Activated naive CD4-positive, alpha-beta T cell treated with anti-CD3 and anti-CD28 coated beads for 36 hours (primary cell): ENCODE measurements at places on chromosomes 4 and X.
A peak's percentile ranks its signal among the peaks of the same experiment; 100 is the strongest.

GRCh38 chrX:49172280-49172780 is 632 bp downstream of the PLP2 start:
- H3K27ac ChIP-seq = peak overlapping the region; percentile 91
- peaks cover 27% of the 10 kb centered on the region for H3K4me1 ChIP-seq
- no peaks in the 10 kb centered on the region for H3K27me3 ChIP-seq
- H3K36me3 ChIP-seq = peaks cover 26% of the 10 kb centered on the region
- peak; percentile 86 for DNase-seq
- peak overlapping the region; percentile 89 for H3K4me3 ChIP-seq

DNA sequence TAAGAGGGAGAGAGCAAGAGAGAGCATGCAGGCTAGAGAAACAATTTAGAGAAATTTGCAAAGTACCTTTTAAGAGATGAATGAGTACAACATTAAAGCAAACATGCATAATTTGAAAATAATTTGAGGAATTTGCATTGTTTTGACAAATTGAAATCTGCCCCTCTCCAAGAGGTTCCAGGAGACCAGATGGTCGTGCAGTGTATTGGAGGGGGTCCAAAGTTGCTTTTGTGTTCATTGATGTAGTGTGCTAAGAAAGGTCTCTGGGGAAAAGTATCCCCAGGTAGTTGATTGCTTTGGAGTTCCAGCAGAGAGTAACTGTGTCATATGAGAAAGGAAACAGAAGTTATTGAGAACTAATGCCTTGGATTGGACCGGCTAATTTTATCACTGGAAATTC is 635.0 kb upstream of the TENM3 start:
- no peaks in the 10 kb centered on the region for H3K36me3 ChIP-seq
- H3K27ac ChIP-seq = no peak overlapping the region
- no peak for DNase-seq
- H3K4me1 ChIP-seq = no peaks in the 10 kb centered on the region
- H3K4me3 ChIP-seq = no peak overlapping the region
- H3K27me3 ChIP-seq = no peaks in the 10 kb centered on the region

GRCh38 chr4:147354237-147354636 is 126.7 kb upstream of the EDNRA start:
- no peak overlapping the region for H3K4me3 ChIP-seq
- no peaks in the 10 kb centered on the region for H3K27me3 ChIP-seq
- H3K27ac ChIP-seq = no peak overlapping the region

DNA sequence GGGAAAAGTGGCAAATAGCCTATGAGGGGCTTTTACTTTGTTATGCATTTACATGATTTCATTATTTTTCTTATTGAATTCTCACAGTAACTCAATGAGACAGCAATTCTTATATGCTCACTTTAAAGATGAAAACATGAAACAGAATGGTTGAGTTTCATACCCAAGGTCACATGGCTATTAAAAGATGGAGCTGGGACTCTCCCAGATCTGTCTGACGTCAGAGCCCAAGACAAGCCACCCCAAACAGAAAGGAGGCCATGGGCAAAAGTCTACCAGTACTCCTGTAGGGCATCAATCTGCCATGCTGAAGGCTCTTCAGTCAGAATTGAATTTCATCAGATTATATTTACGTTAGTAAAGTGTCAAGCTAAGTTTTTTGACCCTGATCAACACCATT is 13.2 kb downstream of the HSD17B11 start:
- no peak overlapping the region for H3K27ac ChIP-seq
- H3K4me1 ChIP-seq = no peaks in the 10 kb centered on the region
- H3K27me3 ChIP-seq = no peaks in the 10 kb centered on the region
- DNase-seq = no peak

GRCh38 chr4:183507925-183508696 is 3.3 kb downstream of the ING2 start:
- H3K4me1 ChIP-seq = peaks cover 22% of the 10 kb centered on the region
- H3K36me3 ChIP-seq = peaks cover 14% of the 10 kb centered on the region
- H3K27me3 ChIP-seq = no peaks in the 10 kb centered on the region
- DNase-seq = no peak

GRCh38 chr4:2788101-2788500 is 4.8 kb upstream of the SH3BP2 start:
- no peaks in the 10 kb centered on the region for H3K27me3 ChIP-seq
- H3K4me3 ChIP-seq = no peak overlapping the region
- H3K27ac ChIP-seq = peak overlapping the region; percentile 96
- DNase-seq = no peak

GRCh38 chrX:153766871-153767673 is 3.0 kb downstream of the PLXNB3 start:
- H3K27me3 ChIP-seq = no peaks in the 10 kb centered on the region
- no peaks in the 10 kb centered on the region for H3K36me3 ChIP-seq
- no peak overlapping the region for H3K4me3 ChIP-seq
- no peak for DNase-seq
- H3K4me1 ChIP-seq = peaks cover 6% of the 10 kb centered on the region

- no peaks in the 10 kb centered on the region for H3K27me3 ChIP-seq
- peak; percentile 63 for DNase-seq
- H3K4me1 ChIP-seq = peaks cover 41% of the 10 kb centered on the region
- H3K36me3 ChIP-seq = peaks cover 49% of the 10 kb centered on the region
Measured at GRCh38 chr4:105453550-105454205, 20.2 kb downstream of the PPA2 start.

DNA sequence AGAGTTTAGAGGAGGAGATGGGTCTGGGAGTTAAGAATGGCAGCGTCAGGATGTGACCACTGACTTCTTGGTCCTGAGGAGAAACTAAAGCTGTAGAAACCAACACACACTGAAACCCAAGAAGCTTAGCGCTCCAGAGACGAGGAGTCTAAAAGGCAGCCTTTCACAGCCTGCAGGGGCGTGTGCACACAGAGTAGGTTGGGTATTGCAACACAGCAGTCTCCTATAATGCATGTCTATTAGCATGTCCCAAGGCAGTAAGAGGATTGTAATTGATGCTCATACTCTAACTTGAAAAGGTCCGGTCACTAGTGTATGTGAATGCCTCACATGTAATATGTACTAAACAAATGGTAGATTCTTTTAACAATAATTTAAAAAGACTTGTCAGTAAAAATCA is 57.4 kb downstream of the PTTG2 start:
- no peak for DNase-seq
- H3K27me3 ChIP-seq = no peaks in the 10 kb centered on the region
- H3K36me3 ChIP-seq = peaks cover 29% of the 10 kb centered on the region
- no peak overlapping the region for H3K4me3 ChIP-seq

- H3K27me3 ChIP-seq = peaks cover 4% of the 10 kb centered on the region
- no peaks in the 10 kb centered on the region for H3K36me3 ChIP-seq
- DNase-seq = no peak
Measured at GRCh38 chrX:8845469-8845868, 44.3 kb upstream of the FAM9A start.

DNA sequence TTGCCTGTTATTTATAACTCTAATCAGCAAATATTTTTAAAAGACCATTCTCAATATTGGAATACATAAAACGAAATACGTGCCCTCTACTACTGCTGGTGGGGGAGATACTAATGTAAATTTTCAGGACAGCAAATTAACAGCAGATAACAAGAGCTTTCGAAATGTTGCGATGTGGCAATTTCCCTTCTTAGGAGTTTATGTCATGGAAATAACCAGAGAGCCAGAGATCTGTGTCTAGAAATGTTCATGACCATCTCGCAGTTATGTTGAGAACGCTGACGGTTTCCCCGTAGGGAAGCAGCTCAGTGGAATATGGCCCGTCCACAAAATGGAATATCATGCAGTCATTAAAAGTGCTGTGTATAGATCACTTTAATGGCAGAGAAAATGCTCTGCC is 238.4 kb upstream of the PSAPL1 start:
- no peaks in the 10 kb centered on the region for H3K4me1 ChIP-seq
- no peaks in the 10 kb centered on the region for H3K36me3 ChIP-seq
- DNase-seq = no peak

DNA sequence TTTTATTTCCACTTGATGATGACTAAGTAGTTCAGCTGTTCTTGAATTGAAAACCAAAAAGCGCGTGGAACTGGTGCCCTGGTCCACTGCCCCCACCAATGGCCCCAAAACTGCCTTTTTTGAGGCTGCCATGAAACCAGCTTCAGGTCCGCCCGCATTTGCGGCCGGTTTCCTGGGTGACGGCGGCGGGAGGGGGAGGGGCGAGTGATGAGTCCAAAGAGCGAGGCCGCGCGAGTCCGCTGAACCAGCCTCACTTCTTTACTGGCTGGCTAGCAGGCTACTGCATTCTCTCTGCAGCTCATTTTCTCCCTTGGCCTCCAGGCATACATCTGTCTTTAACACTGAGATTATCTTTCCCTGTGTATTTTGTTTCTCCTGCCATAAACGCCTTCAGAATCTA is 72.9 kb upstream of the FABP2 start:
- peaks cover 2% of the 10 kb centered on the region for H3K36me3 ChIP-seq
- no peaks in the 10 kb centered on the region for H3K27me3 ChIP-seq
- H3K27ac ChIP-seq = no peak overlapping the region
- H3K4me1 ChIP-seq = no peaks in the 10 kb centered on the region

- no peak overlapping the region for H3K4me3 ChIP-seq
Measured at GRCh38 chr4:13470379-13470778, 13.8 kb downstream of the RAB28 start.

GRCh38 chr4:56434599-56435139 is 746 bp downstream of the PPAT start:
- DNase-seq = peak; percentile 52
- H3K4me1 ChIP-seq = peaks cover 44% of the 10 kb centered on the region
- H3K4me3 ChIP-seq = peak overlapping the region; percentile 98
- peaks cover 27% of the 10 kb centered on the region for H3K36me3 ChIP-seq

DNA sequence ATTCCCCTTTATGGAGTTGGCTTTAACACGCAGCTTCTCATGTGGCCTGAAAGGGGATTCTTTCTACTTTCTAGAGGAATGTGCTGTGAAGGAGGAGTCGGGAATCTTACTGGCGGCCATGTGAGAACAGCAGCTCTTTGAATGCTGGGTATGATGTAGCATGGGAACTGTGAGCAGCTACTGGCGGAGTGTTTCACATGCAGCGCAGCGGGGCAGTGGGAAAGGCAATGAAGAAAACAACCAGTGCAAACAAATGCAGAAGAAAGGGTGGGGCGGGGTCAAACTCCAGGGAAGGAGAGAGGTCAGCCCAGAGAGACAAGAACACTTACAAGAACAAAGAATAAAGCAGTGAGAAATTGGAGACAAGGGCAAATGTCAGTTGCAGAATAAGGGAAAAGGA is 363.8 kb upstream of the FTHL17 start:
- no peaks in the 10 kb centered on the region for H3K36me3 ChIP-seq
- H3K27me3 ChIP-seq = no peaks in the 10 kb centered on the region
- H3K27ac ChIP-seq = no peak overlapping the region
- H3K4me3 ChIP-seq = no peak overlapping the region
- DNase-seq = no peak

- no peaks in the 10 kb centered on the region for H3K36me3 ChIP-seq
- DNase-seq = no peak
- no peaks in the 10 kb centered on the region for H3K27me3 ChIP-seq
- no peak overlapping the region for H3K4me3 ChIP-seq
- no peak overlapping the region for H3K27ac ChIP-seq
Measured at GRCh38 chrX:148035380-148035779, 54.2 kb downstream of the FMR1NB start.

- H3K4me3 ChIP-seq = no peak overlapping the region
- H3K27me3 ChIP-seq = no peaks in the 10 kb centered on the region
- H3K27ac ChIP-seq = no peak overlapping the region
- DNase-seq = no peak
Measured at GRCh38 chr4:154010371-154010770, 221.5 kb upstream of the SFRP2 start.

DNA sequence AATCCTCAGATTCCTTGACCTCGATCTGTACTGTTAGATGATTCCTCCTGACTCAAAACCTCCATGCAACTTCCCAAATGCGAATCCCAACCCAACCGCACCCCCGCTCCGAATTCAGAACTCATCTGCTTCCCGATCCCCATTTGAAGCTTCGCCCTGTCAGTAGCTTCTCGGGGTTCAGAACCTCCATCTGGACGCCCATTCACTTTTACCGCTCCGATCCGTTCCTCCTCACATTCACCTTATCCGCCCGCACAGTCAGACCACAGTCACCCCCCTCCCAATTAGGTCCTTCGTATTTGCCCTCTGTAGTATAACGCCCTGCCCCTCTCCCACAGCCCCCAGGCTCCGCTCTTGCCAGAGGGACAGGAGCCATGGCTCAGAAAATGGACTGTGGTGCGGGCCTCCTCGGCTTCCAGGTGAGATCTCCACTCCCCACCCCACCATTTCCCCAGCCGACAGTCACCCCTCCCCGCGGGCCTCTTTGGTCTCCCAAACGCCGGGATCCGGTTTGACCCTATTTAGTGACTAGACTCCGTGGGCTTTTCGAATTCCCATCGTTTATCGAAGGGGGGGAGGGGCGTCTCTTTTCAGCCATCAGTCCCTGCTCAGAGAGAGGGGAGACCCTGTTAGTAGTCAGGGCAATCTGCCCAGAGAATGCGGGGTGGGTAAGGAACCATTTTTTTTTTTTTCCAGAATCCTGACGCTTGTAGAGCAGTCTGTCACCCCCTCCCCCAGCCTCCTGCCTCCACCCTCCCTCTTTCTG is 691 bp downstream of the MAGED1 start:
- peaks cover 11% of the 10 kb centered on the region for H3K4me1 ChIP-seq
- peaks cover 3% of the 10 kb centered on the region for H3K36me3 ChIP-seq
- DNase-seq = peak; percentile 17
- peak overlapping the region; percentile 78 for H3K27ac ChIP-seq

DNA sequence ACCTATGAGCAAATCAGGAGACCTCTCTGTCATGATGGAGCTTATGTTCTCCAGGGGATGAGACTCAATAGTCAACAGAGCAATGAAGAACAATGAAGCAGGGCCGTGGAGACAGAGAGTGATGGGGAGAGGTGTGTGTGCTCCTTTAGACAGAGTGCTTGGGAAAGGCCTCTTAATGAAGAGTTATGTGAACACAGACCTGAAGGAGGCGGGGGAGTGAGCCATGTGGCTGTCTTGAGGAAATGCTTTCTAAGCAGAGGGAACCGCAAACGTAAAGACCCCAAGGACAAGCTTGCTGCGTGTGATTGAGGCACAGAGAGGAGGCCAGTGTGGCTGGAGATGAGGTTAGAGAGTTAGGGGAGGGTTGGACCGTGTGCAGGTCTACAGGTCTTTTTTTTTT is 53.1 kb downstream of the CHRNA9 start:
- no peak overlapping the region for H3K27ac ChIP-seq
- no peaks in the 10 kb centered on the region for H3K36me3 ChIP-seq
- no peak overlapping the region for H3K4me3 ChIP-seq
- H3K4me1 ChIP-seq = no peaks in the 10 kb centered on the region

DNA sequence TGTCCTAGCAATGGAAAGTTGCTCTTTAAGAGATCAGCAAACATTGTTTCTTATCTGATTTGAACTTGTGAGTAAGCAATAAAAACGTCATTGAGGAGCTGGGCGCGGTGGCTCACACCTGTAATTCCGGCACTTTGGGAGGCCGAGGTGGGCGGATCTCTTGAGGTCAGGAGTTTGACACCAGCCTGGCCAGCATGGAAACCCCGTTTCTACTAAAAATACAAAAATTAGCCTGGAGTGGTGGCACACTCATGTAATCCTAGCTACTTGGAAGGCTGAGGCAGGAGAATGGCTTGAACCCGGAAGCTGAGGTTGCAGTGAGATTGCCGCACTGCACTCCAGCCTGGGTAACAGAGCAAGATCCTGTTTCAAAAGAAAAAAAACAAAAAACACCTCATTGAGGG is 11.2 kb upstream of the PLAC8 start:
- H3K4me1 ChIP-seq = peaks cover 18% of the 10 kb centered on the region
- DNase-seq = peak; percentile 41
- peak overlapping the region; percentile 24 for H3K27ac ChIP-seq
- no peaks in the 10 kb centered on the region for H3K27me3 ChIP-seq
